Hematopoietic multipotent progenitor cell (in vitro differentiated cells): ENCODE measurements at places on chromosomes 6 and 20. TPM values are rescaled to one million over a fixed set of nuclear protein-coding genes. Genes with fewer than 3 reads are reported as not detected.

GRCh38 chr6:170063431-170063830 lies 227.4 kb downstream of the DLL1 start:
- DNase-seq: no peak

DNA sequence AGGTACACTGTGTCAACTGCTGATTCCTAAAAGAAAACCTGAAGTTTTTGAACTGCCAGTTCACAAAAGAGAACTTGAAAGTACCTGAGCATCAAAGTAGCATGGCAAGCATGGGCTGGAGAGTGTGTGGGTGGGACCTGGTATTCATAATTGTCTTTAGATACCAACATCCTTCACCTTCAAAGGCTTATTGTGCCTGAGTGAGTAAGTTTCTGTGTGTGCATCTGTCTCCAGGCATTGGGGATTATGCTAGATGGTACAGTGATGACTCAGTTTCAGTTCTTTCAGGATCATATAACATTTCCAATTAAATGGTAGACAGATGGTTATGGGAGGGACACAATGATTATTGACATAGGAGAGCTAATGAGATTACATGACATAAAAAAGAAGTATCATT lies 238.5 kb downstream of the ZFAND3 start:
- no peak for DNase-seq

- no peak for DNase-seq
These were observed 6.8 kb downstream of the ADISSP start for GRCh38 chr20:3760655-3761348.

DNA sequence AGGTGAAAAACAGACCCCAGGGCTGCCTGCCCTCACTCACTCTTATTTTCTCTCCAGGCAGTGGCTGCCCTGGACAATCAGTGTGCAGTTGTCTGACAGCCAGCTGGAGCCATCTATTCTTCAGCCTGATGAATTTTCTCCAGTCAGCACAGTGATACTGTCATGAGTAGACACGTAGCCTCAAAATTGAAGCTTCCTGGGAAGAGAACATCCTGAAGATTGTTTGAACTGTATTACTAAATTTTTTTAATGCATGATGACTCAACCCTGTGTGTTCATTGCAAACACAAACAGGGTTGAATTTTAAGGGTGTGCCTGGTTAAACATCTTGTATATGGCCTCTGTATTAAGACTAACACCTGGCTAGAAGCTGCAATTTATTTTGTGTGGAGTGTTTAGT lies 49.8 kb upstream of the STXBP5 start:
- DNase-seq: no peak

DNA sequence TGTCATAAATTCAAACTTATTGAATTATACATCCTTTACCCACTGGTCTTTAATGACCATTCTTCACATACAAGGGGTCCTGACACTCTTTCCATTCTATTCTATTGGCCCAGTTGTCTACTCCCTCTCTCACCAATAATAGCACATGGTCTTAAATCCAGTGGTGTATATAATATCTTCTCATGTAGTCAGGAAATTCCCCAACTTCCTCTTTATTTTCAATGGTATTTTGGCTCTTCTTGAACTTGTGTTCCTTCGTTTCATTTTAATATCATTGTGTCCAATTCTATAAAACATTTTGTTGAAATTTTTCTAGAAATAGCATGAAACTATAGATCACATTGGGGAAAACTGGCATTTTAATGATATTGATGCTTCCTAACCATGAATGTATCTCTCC lies 36.8 kb downstream of the PSMB9 start:
- no peak for DNase-seq

- DNase-seq: no peak
These were observed 198.4 kb upstream of the SLC35B3 start for GRCh38 chr6:8633762-8634161.

DNA sequence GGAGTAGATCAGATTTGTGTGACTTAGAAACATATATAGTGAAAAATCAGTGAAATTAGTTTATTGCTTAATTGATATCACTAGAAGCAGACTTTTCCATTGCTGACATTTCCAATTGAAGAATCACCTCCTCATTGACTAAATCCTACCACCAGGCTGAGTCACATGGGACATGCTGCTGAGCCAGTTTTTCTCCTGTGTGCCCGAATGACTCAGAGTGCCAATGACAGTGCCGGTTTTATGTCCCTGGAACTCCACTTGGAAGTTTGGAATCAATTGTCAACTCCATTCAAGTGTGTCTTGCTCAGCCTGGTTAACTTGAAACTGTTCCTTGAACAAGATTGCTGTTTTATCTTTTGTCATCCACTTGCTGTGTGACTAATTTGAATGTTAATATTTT lies 316.1 kb upstream of the PRDM1 start:
- DNase-seq: no peak

GRCh38 chr6:144305985-144306384 lies 20.9 kb downstream of the UTRN start:
- no peak for DNase-seq

GRCh38 chr6:123855506-123855905 lies 51.8 kb downstream of the NKAIN2 start:
- DNase-seq: no peak

GRCh38 chr6:43915986-43916923 lies 146.2 kb downstream of the VEGFA start:
- no peak for DNase-seq

GRCh38 chr6:1475174-1475573 lies 85.8 kb downstream of the FOXF2 start:
- DNase-seq: no peak

DNA sequence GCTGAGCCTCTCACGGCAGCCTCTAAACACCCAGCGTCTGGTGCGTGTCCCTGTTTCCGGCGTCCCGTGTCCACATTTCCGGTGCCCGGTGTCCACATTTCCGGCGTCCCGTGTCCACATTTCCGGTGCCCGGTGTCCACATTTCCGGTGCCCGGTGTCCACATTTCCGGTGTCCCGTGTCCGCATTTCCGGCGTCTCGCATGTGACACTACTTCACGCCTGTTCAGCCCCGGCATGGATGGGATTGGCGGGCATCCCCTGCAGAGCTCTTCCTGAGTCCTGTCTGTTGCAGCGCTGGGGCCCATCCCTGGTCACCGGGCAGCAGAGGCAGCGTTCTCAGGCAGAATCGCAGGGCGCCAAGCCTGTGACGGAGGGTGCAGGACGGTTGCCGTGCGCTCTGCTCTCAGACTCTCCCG lies 3.2 kb downstream of the FRMD1 start:
- DNase-seq: no peak

GRCh38 chr6:123016431-123017103 lies 20.5 kb downstream of the CLVS2 start:
- DNase-seq: no peak

GRCh38 chr6:35850208-35850607 lies 45.1 kb downstream of the LHFPL5 start:
- DNase-seq: no peak

- DNase-seq: no peak
These were observed 83.9 kb downstream of the PDE10A start for GRCh38 chr6:165579151-165579550.

DNA sequence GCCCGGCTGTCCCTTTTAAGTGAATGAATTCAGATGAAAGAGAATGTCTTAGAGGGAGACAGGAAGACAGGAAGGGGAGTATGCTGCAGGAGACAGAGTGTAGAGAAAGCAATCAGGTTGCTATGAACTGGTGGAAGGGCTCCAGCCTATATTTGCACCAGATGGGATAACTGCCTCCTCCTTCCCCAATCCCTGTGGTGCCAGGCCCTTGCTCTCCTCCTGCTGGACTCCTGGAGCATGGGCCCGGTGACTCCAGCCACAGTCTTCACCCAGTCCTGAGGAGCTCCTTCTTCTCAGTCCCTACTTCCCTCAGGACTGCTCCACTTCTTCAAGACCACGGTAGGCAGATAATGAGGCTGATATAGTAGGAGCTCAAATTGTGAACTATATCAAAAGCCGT lies 91.8 kb downstream of the TMEM200A start:
- DNase-seq: no peak

GRCh38 chr6:62086047-62086446 lies 200.0 kb downstream of the KHDRBS2 start:
- DNase-seq: no peak

DNA sequence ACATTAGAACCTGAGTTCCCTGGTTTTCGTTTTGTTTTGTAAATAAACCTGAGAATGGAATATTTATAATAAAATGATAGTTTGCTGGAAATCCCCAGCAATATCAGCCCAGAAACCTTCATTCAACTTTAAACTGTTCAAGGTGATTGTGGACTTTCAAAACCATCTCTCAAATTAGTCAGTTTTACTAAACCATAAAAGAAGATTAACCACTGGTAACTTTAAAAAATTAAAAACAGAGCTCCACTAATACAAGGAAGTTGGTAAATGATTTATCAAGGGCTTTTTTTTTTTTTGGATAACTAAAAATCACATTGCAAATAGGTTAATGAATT lies 10.0 kb downstream of the MBOAT1 start:
- no peak for DNase-seq

DNA sequence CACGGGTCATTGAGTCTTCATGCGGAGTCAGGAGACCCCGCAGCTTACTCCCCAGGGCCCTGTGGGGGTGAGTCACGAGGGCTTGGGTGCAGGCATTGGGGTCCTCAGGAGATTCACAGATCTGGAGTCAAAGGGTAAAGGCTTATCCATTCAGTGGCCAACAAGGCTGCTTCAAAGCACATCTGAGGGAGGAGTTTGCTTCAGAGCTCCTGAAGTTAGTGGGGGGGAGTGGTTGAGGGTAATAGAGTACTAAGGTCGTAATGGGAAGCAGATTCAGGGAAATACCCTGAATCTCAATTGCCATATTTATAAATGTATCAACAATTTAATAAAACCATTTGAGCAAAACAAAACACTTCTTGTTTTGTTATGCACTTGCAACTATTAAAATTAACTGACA lies 37.3 kb downstream of the SH3BGRL2 start:
- DNase-seq: no peak

GRCh38 chr6:30615219-30615957 lies 1.7 kb downstream of the PPP1R10 start:
- peak; percentile 28 for DNase-seq

DNA sequence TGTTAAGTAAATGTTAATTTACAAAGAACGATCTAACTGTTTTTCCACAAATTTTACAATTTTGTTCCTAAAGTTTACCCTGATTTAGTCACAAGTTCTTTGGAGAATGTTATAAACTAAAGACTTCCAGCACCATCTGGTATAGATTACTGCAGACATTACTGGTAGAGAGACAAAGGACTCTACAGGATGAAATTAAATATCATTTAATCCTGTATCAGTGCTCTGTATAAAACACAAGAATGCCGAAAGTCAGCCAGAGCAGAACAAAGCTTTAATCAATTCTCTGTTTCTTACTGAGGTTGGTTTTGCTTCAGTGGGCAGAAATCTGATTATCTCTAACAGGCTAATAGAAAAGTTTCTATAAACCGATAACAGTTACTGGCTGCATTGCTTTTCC lies 763.6 kb downstream of the TENT5A start:
- no peak for DNase-seq

GRCh38 chr6:63630466-63630865 lies 5.1 kb upstream of the PHF3 start:
- DNase-seq: no peak

DNA sequence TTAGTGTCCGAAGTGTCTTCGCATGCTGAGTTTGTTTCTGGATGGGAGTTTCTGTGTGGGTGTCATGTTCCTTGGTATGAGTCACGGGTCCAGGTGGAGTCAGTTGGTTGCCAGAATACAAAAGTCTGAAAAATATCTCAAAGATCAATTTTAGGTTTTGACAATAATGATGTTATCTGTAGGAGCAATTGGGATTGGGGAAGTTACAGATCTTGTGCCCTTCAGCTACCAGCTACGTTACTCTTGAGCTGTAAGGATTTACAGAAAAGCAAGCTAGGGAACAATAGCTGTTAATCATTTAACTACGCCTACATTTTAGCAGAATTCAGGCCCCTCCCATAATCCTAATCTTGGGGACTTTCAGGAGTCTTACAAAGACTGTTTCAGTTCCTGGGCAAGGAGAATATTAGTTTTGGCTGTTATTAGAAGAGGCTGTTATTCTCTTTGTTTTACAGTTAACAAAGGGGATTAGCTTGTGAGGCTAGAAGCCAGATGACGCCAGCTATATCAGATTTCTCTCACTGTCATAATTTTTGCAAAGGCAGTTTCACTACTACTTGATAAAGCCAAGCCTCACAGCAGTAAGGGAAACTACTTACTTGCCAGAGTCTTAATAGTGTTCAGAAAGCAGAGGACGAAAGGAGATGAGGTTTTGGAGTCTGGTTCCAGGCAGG lies 15.4 kb upstream of the SLC22A16 start:
- DNase-seq: no peak

GRCh38 chr6:44203955-44204354 lies 12.8 kb upstream of the MYMX start:
- DNase-seq: no peak

DNA sequence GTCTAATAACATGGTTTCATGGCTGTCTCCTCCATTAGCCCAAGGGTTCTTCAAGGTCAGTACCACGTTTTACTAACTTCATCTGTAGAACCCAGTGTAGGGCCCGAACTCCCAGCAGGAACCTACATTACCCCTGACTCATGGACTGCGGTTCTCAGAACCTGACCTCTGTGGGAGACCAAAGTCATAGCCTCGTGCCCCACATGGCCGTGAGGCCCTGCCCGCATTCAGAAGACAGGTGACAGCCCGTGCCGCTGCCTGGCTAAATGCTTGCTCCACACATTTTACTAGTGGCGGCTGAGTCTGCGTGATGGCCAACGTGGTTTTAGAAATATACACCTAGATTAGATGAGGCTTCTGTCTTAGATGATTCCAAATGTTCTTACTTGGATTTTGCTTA lies 94.9 kb downstream of the CDH4 start:
- DNase-seq: no peak

DNA sequence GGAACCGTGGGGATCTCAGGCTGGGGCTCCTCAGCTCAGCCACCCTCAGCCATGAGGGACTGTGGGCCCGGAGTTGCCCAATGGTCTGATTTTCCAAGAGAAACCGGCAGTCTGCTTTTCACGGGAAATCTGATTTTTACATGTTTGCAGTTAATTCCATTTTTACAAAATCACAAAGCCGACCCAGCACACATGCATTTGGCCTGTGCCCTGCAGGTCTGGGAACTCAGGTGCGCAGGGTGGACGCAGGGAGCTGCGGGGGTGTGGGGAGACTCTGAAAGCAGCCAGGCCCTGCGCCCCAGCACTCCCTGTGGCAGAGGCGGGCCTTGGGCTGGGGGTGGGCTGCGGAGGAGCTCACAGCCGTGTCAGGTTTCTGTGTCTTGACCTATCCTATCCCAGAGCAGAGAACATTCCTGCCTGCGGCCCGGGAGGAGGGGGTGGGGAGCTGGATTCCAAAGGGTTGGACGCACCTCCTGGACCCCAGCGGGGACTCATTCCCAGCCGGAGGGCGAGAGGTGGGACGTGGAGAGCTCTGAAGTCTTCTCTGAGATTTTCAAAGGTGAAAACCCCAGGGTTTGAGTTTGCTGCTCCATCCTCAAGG lies 60.6 kb downstream of the ADNP start:
- DNase-seq: no peak

Gene ZC2HC1B
- not detected for total RNA-seq

Gene ATAT1
- total RNA-seq: 11.0 TPM

Gene SPATA25
- 5.9 TPM for total RNA-seq

Gene SLPI
- total RNA-seq: not detected

Gene EEF1A2
- 0.27 TPM for total RNA-seq

Gene GID8
- total RNA-seq: 37.4 TPM

Gene BMP6
- 7.8 TPM for total RNA-seq

Gene AFDN
- 3.2 TPM for total RNA-seq

Gene NNAT
- total RNA-seq: 2.2 TPM

Gene MOG
- total RNA-seq: not detected

Gene TRIM39
- total RNA-seq: 11.8 TPM

Gene TCP11
- total RNA-seq: 2.2 TPM

Gene CST5
- total RNA-seq: not detected

Gene PAK5
- total RNA-seq: not detected
